Stimulated activated CD8-positive, alpha-beta memory T cell treated with anti-CD3 and anti-CD28 coated beads, Interleukin-15, amount 100 ng/mL, for 4 hours (primary cell): ENCODE measurements at places on chromosomes 11 and 22.

DNA sequence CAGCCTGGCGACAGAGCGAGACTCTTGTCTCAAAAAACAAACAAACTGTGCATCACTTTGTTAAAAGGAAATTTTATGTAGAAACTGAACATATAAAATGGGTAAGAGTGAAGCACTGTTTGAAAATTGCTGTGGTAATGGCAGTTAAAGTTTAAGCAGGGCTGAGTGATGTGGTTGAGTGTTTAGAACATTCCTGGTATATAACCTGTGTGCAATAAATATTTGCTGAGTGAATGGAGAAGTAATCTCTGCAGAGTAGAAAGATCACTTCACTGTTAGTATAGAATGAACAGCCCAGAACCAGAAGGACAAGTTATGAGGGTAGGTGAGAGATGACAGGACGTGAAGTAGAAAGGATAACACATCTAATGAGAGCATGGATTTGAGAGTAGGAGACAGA is 27.3 kb downstream of the CECR2 start:
- DNase-seq, result no peak

- no peak for DNase-seq
Observed at GRCh38 chr11:22276535-22276934, 61.6 kb upstream of the SLC17A6 start.

DNA sequence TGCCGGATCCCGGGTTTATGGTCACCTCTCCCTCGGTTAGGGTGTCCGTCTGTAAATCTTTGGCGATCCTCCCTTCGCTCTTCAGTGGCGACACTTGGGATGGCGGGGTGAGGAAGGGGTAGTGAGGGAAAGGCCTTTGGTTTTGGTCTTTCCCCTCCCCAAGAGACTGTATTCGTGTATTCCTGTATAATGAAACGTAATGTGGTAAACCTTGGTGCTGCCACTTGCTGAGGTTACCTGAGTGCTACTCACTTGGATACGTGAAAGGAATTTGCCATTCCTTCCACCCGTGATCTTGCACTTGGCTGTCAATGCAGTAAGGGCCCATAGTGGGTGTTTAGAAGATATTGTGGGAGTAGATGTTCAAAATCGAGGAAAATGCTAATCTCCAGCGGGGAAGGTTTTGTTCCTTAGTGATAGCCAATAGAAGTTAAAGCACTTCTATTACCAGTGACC is 578 bp upstream of the NUP160 start:
- DNase-seq, result no peak

DNA sequence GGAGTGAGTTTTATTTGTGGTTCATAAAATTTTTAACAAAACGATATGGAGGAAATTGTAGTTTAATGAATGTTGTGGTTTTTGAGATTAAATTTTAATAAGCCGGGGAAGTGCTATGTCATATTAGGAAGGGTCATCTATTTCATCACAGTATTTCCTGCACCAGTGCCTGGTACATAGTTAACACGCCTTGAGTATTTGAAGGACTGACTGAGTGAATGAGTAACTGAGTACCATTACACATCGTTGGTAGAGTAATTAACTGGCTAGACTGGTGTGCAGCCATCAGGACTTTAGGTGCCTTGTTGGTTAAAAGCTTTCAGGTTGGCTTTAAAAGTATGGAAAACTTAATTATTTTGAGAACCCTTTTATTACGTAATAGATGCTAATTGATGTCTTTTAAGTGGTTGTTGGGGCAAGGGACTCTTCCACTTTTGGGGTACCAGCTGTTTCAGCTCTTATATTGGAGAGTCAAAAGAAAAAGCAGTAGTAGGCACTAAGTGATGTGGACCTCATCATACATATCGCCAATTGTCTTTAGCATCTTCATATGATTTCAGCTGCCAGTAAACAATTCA is 101.8 kb downstream of the DDX10 start:
- DNase-seq, result no peak

- no peak for DNase-seq
Observed at GRCh38 chr11:108199446-108200321, 22.8 kb downstream of the NPAT start.

DNA sequence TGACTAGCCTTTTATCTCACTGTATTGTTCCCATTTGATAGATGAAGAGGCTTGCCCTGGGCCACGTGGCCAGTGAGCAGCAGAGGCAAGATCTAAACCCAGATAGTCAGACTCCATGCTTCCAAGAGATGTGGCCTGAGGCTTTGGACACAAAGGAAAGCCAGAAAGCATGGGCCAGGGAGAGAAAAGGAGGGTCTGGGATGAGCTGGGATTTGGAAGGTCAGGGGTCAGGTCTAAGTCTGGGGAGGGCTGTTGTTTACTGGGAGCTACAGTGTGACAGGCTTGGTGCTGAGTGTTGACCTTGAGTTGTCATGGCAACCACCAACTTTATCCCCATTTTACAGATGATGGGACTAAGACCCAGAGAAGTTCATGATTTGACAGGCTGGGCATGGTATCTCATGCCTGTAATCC is 2.1 kb downstream of the SLC35E4 start:
- DNase-seq, result no peak

GRCh38 chr22:50293441-50294318 is 13.8 kb downstream of the PLXNB2 start:
- DNase-seq, result no peak

DNA sequence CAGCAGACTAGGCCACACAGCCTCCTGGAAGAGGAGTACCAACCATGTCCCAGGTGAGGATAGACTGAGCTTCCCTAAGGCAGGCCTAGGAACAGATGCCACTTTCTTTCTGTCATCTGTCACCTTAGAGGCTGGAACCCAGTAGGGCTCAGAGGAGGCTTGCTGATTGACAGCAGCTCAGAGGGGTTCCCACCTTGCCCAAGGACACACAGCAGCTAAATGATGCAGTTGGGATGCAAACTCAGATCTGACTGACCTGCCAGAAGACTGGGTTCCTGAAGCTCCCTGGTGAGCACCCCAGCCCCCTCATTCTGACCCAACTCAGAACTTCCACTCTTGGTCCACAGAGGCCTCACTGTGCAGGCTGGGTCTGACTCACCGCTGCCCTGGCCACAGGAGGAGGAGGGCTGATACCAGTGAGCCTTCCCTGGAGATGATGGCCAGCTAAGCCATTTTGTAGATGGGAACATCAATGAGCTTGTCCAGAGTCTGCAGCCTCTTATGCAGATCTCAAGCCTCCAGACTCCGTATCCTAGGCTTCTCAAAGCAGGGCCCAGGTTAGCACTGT is 14.0 kb downstream of the CAPN5 start:
- no peak for DNase-seq

DNA sequence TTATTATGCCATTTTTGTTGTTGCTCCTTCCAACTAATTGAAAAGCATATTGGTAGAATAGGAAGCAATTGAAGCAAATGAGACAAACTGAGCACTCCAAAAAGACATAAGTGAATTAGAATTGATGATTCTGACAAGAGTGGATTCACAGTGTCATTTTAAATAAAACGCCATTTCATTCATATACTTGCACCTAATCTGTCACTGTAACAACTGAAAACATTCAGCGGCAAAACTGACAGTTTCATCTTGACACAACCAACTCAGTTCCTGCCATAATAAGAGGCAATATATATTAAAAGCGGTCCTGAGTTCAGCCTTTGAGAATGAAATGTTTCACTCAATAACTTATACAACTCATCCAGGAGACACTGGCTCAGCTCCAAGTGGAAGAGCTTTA is 306.8 kb downstream of the CNTN5 start:
- DNase-seq, result no peak

DNA sequence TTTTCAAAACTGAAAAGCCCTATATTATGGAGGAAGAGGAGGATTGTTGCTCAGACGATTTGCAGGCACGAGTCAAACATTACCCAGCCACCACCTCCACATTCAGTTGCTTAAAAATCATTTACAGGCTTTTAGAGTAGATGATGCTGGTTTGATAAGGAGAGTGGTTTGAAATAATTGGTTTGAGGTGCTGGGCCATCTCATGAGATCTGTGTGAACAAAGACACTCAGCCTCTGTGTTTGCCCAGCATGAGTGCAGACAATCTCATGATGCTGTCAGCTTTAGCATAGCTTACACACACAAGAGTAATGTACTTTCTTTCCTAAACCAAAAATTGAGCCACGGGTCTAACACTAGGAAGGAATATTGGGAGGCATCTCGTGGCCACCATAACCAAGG is 4.3 kb downstream of the SLC43A3 start:
- DNase-seq, result no peak

GRCh38 chr11:35088226-35088625 is 50.7 kb upstream of the CD44 start:
- DNase-seq, result no peak
